ENCODE measurements at places on chromosomes 5 and 9.

DNA sequence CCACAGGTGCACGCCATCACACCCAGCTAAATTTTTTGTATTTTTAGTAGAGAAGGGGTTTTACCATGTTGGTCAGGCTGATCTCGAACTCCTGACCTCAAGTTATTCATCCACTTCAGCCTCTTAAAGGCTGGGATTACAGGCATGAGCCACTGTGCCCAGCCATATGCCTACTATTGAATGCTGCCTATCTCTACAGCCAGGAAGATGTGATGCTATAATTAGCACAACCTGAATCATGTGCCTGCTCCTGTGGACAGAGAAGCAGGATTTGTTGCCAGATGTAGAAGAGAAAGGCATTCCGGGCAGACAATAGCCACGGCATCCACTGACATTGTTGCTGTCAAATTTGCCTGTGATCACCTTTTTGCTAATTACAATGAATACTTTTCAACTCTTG lies 24.4 kb upstream of the MLLT3 start:
- no peak for DNase-seq
- no peaks in the 10 kb centered on the region for H3K4me1 ChIP-seq
- H3K36me3 ChIP-seq, result no peaks in the 10 kb centered on the region
- no peak overlapping the region for H3K27ac ChIP-seq
- peaks cover 10% of the 10 kb centered on the region for H3K27me3 ChIP-seq

- H3K27ac ChIP-seq, result no peak overlapping the region
- DNase-seq, result no peak
- no peaks in the 10 kb centered on the region for H3K27me3 ChIP-seq
- H3K4me1 ChIP-seq, result no peaks in the 10 kb centered on the region
- no peak overlapping the region for H3K4me3 ChIP-seq
- no peaks in the 10 kb centered on the region for H3K36me3 ChIP-seq
These were observed 265.5 kb downstream of the GRIA1 start for GRCh38 chr5:153755913-153756500.

DNA sequence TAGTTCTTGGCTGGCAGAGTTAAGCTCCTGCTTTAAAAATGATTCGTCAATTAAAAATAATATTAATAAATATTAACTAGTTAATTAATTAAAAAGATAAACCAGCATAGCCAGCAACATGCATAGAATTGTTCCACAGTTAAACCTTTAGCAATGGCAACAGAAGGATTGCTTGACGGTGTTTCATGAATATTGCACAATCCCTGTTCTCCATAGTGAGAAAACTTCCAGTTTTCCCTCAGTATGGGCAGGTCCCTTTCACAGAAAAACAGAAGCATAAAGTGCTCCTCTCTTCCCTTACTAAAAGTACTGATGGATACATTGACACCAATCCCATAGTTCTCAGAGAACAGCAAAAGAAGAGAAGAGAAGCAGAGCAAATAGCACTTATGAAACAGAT lies 71.4 kb upstream of the CAST start:
- no peaks in the 10 kb centered on the region for H3K36me3 ChIP-seq
- no peaks in the 10 kb centered on the region for H3K4me1 ChIP-seq
- no peak for DNase-seq
- H3K4me3 ChIP-seq, result no peak overlapping the region
- H3K27ac ChIP-seq, result no peak overlapping the region

DNA sequence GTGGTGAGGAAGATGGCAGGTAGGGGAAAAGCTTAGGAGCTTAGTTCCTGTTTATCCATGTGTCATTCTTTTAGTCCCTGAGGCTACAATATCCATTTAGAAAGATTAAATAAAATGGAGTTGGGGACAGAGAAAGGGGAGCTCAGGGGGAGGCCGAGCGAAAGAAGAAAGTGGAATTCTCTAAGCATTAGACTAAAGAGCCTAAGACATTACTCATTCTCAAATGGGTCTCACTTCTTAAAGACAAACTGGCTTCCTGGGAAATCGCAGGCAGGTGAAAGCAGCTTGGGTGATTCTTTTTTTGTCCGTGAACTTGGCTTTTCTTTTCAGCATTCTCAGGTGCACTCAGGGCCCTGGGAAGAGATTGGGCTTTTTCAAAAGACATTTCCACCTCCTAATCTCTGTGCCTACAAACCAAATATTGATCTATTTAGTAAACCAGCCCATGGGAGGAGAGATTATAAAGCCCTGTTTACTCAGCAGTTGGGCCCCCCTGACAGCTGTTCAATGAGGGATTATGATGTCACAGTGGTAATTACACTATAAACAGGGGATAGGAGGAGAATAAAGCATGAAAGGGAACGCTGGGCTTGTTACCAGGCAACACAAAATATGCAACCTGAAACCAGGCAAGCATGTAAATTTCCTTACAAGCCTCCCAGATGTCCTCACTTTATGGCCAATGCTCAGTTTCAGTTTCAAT lies 584.0 kb downstream of the ACTL7B start:
- no peak for DNase-seq
- H3K27me3 ChIP-seq, result no peaks in the 10 kb centered on the region
- H3K27ac ChIP-seq, result no peak overlapping the region
- H3K4me1 ChIP-seq, result peaks cover 3% of the 10 kb centered on the region
- H3K4me3 ChIP-seq, result no peak overlapping the region

GRCh38 chr9:124392871-124393460 lies 22.3 kb downstream of the PSMB7 start:
- no peaks in the 10 kb centered on the region for H3K4me1 ChIP-seq
- no peak for DNase-seq
- H3K36me3 ChIP-seq, result peaks cover 32% of the 10 kb centered on the region
- H3K27ac ChIP-seq, result no peak overlapping the region

- H3K27me3 ChIP-seq, result no peaks in the 10 kb centered on the region
- no peak for DNase-seq
- no peaks in the 10 kb centered on the region for H3K36me3 ChIP-seq
- no peak overlapping the region for H3K27ac ChIP-seq
- H3K4me1 ChIP-seq, result no peaks in the 10 kb centered on the region
These were observed 34.7 kb downstream of the MSX2 start for GRCh38 chr5:174759091-174759490.

- H3K36me3 ChIP-seq, result no peaks in the 10 kb centered on the region
- no peak overlapping the region for H3K4me3 ChIP-seq
- H3K4me1 ChIP-seq, result no peaks in the 10 kb centered on the region
- no peaks in the 10 kb centered on the region for H3K27me3 ChIP-seq
- DNase-seq, result no peak
These were observed 6.6 kb upstream of the ASPN start for GRCh38 chr9:92488681-92489550.

- H3K27me3 ChIP-seq, result no peaks in the 10 kb centered on the region
- no peak overlapping the region for H3K4me3 ChIP-seq
- H3K4me1 ChIP-seq, result no peaks in the 10 kb centered on the region
- no peak overlapping the region for H3K27ac ChIP-seq
These were observed 233.6 kb downstream of the CRB2 start for GRCh38 chr9:123589361-123590239.

DNA sequence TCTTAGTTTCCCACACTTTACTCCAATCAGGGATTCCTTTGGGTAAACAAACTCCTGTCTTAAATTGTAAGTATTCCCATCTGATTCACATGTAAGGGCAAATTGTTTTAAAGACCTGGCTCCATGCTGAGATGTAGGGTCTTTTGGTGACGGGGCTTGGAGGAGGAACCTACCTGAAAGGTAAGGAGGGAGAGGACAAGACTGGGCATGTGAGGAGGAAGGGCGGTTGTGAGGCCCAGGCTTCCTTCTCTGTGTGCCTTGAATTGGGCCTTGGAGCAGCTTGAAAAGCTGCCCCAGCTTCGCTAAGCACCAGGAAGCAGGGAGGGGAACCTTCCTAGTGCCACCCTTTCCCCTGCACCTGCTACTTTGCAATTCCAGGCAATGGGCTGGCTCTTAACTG lies 86.8 kb downstream of the C9orf152 start:
- H3K36me3 ChIP-seq, result peaks cover 31% of the 10 kb centered on the region
- no peak overlapping the region for H3K4me3 ChIP-seq

GRCh38 chr5:156411185-156411613 lies 84.2 kb downstream of the SGCD start:
- no peak for DNase-seq
- no peak overlapping the region for H3K4me3 ChIP-seq
- H3K36me3 ChIP-seq, result no peaks in the 10 kb centered on the region
- H3K27me3 ChIP-seq, result no peaks in the 10 kb centered on the region
- H3K4me1 ChIP-seq, result no peaks in the 10 kb centered on the region

DNA sequence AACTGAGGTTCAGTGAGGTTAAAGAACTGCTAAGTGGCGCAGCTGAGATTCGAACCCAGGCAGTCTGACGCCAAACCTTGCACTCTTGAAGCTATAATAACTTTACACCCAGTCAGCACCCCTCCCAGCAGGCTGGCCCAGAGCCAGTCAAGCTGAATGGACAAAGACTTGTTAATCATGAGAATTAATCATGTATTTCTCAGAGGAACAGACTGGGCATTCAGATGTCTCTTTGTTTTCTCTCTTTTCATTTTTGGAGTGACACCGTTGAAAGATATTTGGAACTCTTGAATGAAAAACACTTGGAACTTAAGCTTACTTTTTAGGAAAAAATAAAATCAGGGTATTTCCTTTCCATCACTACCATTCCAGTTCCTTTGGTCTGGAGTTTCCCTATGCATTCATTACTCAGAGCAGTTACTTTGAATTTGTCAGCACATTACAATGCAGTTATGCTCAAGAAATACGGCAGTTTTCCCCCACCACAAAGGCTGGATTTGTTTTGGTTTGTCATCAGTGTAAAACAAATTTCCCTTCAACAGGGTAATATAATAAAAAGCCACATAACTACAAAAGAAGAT lies 22.6 kb upstream of the MAMDC2 start:
- H3K4me1 ChIP-seq, result no peaks in the 10 kb centered on the region
- no peaks in the 10 kb centered on the region for H3K36me3 ChIP-seq
- no peak overlapping the region for H3K4me3 ChIP-seq
- no peak for DNase-seq
- H3K27me3 ChIP-seq, result no peaks in the 10 kb centered on the region
- H3K27ac ChIP-seq, result no peak overlapping the region

DNA sequence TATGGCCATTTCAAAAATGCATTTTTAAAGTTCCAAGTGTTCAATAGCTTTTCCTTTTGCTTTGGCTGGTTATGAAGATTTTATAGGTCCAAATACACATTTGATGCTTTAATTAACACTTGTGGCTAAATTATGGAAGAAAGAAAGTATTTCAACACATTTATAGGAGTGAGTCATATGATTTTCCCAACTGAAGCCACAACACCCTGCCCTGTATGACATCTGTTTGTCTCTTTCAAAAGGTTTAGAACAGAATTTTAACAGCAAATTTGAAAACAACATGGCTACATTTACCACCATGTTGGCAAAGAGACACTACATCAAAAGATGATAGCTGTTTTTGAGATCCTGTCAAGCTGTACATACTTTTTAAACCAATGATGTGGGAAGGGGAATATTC lies 99.4 kb downstream of the TMEM174 start:
- H3K27ac ChIP-seq, result no peak overlapping the region
- H3K4me1 ChIP-seq, result no peaks in the 10 kb centered on the region
- H3K36me3 ChIP-seq, result no peaks in the 10 kb centered on the region
- no peak for DNase-seq

GRCh38 chr9:92313624-92314012 lies 11.5 kb downstream of the NOL8 start:
- peaks cover 74% of the 10 kb centered on the region for H3K36me3 ChIP-seq
- H3K27me3 ChIP-seq, result no peaks in the 10 kb centered on the region
- no peak overlapping the region for H3K4me3 ChIP-seq

GRCh38 chr9:82417501-82417900 lies 428.9 kb downstream of the SPATA31D1 start:
- no peaks in the 10 kb centered on the region for H3K36me3 ChIP-seq
- H3K27me3 ChIP-seq, result no peaks in the 10 kb centered on the region
- no peak overlapping the region for H3K27ac ChIP-seq
- H3K4me1 ChIP-seq, result no peaks in the 10 kb centered on the region

- H3K27me3 ChIP-seq, result no peaks in the 10 kb centered on the region
- no peak overlapping the region for H3K4me3 ChIP-seq
- DNase-seq, result no peak
- no peaks in the 10 kb centered on the region for H3K4me1 ChIP-seq
These were observed 34.9 kb downstream of the UBTD2 start for GRCh38 chr5:172248637-172249036.

DNA sequence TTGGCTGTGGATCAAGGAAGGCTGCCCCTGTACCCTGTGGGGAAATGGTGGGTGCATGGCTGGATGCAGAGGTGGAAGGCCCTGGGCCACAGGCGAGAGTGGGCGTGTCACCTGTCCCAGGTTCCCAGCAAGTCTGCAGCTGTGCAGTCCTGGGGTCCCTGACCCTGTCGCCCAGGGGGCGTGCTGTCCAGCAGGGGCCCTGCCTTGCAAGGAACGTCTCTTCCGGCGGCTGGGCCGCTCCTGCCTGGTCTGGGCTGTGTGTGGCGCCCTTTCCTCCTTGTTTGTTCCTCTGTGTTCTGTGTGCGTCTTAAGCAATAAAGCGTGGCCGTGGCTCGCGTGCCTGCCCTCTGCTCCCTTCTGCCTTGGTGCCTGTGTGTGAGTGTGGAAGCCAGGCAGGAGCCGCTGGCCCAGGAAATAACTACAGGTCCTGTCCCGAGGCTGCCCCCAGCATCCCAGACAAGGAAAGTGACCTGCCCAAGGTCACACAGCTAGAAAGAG lies 8.4 kb downstream of the SLC2A6 start:
- no peaks in the 10 kb centered on the region for H3K36me3 ChIP-seq
- peaks cover 9% of the 10 kb centered on the region for H3K4me1 ChIP-seq

- H3K27me3 ChIP-seq, result peaks cover 4% of the 10 kb centered on the region
- no peaks in the 10 kb centered on the region for H3K4me1 ChIP-seq
- H3K4me3 ChIP-seq, result no peak overlapping the region
These were observed 26.7 kb downstream of the SLC6A18 start for GRCh38 chr5:1251678-1252580.

GRCh38 chr9:131727184-131727759 lies 12.6 kb downstream of the RAPGEF1 start:
- H3K36me3 ChIP-seq, result no peaks in the 10 kb centered on the region
- peak overlapping the region; percentile 99 for H3K27ac ChIP-seq
- H3K4me3 ChIP-seq, result no peak overlapping the region

GRCh38 chr5:96348536-96348935 lies 84.5 kb downstream of the PCSK1 start:
- H3K36me3 ChIP-seq, result no peaks in the 10 kb centered on the region
- H3K27ac ChIP-seq, result no peak overlapping the region
- no peak overlapping the region for H3K4me3 ChIP-seq
- H3K27me3 ChIP-seq, result peaks cover 11% of the 10 kb centered on the region
- H3K4me1 ChIP-seq, result no peaks in the 10 kb centered on the region

GRCh38 chr5:77180167-77181081 lies 30.1 kb upstream of the PDE8B start:
- H3K4me1 ChIP-seq, result no peaks in the 10 kb centered on the region
- no peak overlapping the region for H3K4me3 ChIP-seq
- no peak for DNase-seq
- H3K27ac ChIP-seq, result no peak overlapping the region
- H3K36me3 ChIP-seq, result no peaks in the 10 kb centered on the region

- no peak overlapping the region for H3K27ac ChIP-seq
- H3K4me3 ChIP-seq, result no peak overlapping the region
- no peak for DNase-seq
- peaks cover 1% of the 10 kb centered on the region for H3K36me3 ChIP-seq
These were observed 71.5 kb downstream of the NR3C1 start for GRCh38 chr5:143331956-143332355.
